ENCODE measurements at places on chromosomes 11 and 22.

DNA sequence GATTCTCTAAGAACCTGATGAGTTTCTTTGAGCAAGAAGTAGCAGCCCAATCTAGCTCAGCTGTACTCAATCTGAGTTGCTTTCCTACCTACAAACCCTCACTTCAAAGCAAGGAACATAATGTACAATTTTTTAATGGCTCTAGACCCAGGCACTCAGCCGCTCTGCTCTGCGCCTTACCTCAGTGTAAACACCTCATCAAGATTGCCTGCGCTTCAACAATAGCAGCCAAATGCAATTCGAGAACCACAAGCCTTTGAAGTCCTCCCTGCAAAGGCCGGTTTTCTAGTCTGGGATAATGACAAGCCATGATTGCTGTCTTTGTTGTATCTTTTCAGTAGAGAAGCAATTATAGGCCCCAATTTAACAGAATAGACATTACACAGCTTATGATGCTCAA is 38.0 kb downstream of the JHY start:
- no peak for DNase-seq

GRCh38 chr11:70502677-70503467 is 104.5 kb downstream of the CTTN start:
- DNase-seq: no peak

- no peak for DNase-seq
These were observed 82.4 kb upstream of the VPREB1 start for GRCh38 chr22:22161924-22162851.

DNA sequence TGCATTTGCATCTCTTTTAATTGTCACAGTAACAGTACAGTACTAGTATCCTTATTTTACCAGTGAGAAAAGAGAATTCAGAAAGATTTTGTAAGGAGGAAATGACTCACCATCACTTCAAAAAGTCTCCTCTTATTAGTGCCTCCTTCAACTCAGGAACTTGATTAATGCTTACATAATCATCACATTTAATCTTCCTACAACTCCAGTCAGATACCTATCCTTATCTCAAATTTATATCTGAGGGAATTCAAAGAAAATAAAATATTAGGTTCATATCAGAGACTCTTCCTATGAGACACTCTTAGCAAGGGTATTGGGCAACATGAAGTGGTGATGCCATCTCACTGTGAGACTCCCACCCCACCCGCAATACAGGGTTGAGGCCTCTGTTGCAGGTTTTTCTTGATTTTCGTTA is 26.1 kb upstream of the CTSC start:
- no peak for DNase-seq

- DNase-seq: no peak
These were observed 16.2 kb downstream of the ARVCF start for GRCh38 chr22:20000246-20001081.

DNA sequence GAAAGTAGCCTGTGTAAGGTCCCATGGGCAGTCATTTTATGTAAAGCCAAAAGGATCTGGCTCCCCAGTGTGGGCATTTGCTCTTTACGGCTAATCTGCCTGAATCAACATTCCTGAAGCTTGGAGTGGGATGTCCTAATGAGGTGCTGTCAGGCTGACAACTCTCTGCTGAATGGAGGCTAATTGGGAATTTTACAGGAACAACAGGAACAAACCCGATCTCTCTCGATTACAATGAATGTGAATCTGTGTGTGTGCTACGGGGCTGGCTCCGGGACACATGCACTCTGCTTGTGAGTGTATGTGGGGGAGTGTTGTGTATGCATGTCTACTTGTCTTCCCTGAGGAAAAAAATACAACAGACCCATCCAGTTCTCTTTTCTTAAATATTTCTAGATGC is 415.2 kb downstream of the TENM4 start:
- no peak for DNase-seq

- no peak for DNase-seq
These were observed 15.0 kb downstream of the ROBO3 start for GRCh38 chr11:124880290-124880611.

DNA sequence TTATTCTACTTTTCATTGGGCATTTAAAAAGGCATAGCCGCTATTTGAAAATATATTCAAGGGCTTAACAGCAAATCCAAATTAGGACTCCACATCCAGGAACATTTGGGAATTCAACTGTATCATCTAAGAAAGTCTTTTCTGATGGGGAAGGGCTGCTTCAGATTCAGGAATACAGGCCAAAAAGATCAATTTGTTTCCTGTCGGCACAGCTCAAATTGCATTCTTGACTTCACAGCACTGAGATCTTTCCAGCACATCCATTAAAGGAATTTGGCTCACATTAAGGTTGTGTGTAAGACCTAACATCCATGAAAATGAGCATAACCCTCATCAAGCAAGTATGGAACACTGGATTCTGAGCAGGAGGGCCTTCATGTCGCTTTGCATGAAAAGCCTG is 1169.5 kb upstream of the CCDC90B start:
- no peak for DNase-seq

DNA sequence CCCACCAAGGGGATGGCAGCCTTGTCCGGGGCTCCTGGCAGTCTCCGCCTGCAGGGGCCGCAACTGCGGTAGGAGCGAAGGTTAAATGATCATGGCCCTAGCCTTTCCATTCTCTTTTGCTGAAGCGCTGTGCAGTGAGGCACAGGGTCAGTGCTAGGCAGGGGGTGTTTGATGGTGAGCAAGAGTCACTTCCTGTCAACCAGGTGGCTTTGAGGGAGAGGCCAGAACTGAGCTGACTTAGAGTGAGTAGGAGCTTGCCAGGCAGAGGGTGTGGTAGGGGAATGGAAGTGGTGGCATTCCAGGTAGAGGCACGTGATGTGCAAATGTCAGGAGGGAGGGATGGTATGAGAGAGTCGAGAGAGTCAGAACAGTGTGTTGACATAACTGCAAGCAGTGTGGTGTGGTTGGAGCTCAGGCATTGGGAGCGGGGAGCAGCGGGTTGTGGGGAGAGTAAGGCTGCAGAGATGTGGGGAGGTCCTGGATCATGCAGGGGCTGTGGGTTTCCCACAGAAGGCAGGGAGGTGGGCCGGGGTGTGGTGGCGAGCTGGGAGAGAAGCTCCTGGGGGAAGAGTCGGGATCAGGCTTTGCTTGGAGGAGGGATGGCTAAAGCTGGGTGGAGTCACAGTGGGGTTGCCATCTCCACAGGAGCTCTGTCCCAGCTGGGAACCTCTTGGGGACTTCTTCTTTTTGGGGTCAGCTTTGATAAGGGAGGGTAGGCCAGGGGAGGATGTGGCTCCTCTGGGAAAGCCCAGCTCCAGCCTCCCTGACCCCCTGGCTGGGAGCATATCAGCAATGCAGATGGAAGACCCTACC is 33.3 kb downstream of the AMPD3 start:
- DNase-seq: no peak

GRCh38 chr11:121654259-121654842 is 201.6 kb upstream of the SORL1-AS1 start:
- DNase-seq: no peak

- no peak for DNase-seq
These were observed 72.8 kb downstream of the TP53I11 start for GRCh38 chr11:44877571-44878497.

DNA sequence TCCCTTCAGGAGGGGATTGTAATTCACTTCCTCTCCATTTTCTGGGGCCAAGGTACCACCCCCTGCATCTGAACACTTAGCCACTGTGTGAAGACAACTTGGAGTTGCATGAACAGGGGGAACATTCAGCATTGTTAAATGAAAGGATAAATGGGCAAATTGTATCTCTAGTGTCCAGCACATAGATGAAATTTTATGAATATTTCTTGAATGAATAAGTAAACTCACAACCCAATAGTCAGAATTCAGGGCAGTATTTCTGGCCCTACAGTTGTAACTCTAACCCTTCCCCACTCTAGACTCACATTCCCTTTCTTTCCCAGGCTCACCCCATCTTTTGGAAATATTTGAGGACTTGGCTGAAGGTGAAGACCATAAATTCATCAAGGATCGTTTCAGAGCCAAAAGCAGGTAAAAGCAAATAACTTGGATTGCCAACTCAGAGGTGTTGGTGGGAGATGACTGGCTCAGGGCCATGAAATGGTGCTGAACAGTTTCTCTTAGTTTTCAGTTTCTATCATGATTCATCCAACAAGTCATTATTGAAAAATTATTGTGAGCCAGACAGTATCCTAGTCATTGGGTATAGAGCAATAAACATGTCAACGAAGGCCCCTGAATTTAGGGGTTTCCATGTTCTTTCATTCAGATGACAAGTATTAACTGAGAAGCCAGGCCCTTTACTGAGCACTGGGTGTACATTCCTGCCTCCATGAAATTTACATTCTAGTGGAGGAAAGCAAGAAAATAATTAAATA is 33.3 kb upstream of the ZC3H12C start:
- DNase-seq: no peak

GRCh38 chr11:9150926-9151325 is 59.5 kb upstream of the SCUBE2 start:
- no peak for DNase-seq

All from stimulated activated CD4-positive, alpha-beta T cell treated with anti-CD3 and anti-CD28 coated beads, Interleukin-2, amount 100 ng/mL, for 24 hours (primary cell).